AG08395 (cell line): ENCODE measurements at places on chromosomes 7 and 10.

DNA sequence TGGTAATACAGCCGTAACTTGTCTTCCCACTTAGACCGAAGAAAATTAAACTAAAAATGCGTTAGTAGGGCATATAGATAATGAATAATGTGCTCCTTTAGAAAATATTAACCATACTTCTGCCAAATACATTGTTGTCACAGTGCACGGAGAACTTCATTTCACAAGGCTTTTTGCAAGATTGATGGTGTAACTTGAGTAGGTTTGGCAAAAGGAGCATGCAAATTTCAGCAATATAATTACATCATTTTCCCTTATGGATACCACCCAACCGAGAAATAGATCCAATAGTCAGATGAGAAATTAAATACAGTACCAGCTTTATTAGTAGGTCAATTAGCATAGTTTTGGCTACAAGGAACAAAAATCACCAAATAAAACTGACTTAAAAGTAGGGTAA lies 792.6 kb upstream of the C7orf33 start:
- no peak for DNase-seq

DNA sequence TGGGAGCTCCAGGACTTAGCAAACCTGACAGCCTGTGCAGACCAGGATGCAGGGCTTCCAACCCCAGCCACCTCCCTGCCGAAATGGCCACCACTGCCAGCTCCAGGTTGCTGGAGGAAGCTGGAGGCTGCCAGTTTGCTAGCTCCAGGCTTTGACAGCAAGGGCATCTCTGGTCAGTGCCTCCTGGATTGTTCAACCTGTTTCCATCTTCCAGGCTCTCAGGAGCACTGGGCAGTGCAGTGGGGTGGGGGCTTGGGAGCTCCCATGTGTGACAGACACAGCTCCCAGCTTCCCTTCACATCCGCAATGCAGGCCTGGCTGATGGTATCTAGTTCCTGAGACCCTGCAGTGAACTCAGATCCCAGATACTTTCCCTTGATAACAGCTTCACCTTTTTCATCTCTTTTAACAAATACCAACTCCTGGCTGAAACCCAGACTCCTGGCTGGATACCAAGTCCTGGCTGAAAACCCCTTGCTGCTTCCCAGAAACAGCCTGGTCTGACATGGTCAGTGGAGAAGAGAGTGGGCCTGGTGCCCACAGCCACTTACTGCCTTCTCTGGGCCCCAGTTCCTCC lies 20.8 kb upstream of the RET start:
- DNase-seq, result no peak

DNA sequence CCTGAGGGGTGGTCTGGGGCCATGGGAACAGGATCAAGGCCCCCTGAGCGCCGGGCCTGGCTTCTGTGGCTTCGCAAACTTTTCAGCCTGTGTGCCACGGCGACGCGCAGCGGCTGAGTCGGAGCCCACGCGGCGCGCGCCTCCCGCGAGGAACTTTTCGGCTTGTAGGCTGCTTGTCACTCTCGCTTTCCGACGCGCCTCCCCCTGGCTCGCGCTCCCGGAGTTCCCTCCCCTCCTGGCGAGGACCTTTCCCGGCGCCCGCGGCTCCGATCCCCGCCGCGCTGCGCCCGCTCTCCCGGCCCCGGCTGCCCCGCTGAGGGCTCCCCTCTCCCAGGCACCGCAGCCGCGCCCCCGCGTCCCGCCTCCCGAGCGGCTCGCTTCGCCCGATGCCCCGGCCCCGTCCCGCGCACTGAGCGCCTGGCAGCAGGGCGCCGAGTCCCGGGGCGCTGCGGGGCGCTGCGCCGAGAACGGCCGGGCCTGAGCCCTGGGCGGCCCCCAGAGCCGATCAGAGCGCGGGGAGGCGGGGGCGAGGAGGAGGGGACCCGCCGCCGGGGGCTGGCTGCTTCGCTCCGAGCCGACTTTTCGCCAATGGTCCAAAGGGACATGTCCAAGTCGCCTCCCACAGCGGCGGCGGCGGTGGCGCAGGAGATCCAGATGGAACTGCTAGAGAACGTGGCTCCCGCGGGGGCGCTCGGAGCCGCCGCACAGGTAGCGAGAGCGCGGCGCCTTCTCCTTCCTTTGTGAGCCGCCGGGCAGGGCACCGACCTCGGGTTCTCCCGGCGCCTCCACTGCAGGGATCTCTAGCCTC lies at the start of gene CACNB2:
Gene CACNB2 (plus strand): TSS at position 276 of the 808 bp plus-strand sequence.
- DNase-seq, result no peak

DNA sequence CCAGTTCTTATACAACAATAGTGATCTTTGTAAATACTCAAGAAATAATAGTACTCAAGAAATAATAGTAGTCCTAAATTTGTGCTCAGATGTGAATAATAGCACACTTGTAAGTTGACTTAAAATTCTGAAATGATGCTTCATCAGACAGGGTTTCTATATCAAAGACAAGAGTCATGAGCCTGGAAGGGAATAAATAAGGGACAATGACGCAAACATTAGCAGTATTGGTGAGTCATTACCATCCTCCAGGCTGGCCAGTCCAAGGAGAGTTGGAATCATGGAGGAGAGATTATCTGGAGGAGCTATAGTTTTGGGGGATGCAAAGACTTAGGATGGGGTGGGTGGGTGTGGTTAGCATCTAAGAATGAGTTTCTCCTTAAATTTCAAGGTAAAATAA lies 6.1 kb upstream of the SH3PXD2A start:
- DNase-seq, result peak; percentile 53

DNA sequence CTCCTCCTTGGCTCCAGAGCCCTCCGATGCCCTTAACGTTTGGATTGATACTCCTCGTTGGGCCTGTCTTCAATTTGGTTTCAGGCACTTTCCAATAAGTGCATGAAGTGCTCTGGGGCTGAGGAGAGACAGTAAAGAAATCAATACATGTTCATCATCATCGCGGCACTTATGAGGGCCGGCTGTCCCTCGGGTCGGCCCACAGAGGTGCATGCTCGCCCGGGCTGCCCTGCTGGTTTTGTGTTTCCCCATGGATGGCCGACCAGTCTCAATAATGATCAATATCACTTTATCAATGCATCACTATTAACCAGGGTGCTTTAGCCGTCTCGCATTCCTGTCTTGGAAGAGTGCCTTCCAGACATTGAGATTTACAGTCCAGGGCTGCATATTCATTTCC lies 154.2 kb downstream of the EBF3 start:
- DNase-seq, result no peak

- peak; percentile 25 for DNase-seq
These were observed 119.2 kb downstream of the MBL2 start for GRCh38 chr10:52653263-52653909.

GRCh38 chr7:5777932-5778331 lies 3.5 kb downstream of the RNF216 start:
- DNase-seq, result no peak

DNA sequence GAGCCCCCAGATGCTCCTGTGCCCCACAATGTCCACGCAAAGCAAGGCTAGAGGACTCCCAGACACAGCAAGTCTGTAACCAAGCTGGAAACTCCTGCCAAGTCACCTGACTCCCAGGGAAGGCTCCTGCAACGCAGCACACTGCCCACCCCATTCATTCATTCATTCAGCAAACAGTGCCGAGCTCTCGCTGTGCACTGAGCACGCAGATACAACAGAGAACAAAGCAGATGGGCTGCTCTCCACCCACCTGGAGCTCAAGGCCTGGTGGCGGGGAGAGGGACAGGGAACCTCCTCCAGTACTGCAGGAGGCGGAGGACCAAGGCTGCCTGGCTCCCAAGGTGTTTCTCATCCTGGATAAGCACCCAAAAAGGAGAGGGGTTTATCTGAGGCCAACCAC lies 8.6 kb downstream of the KCNH2 start:
- no peak for DNase-seq

- DNase-seq, result no peak
These were observed 713.5 kb downstream of the SORCS1 start for GRCh38 chr10:106450966-106451365.

- peak; percentile 78 for DNase-seq
These were observed 2.9 kb upstream of the MYOZ1 start for GRCh38 chr10:73644015-73644743.

DNA sequence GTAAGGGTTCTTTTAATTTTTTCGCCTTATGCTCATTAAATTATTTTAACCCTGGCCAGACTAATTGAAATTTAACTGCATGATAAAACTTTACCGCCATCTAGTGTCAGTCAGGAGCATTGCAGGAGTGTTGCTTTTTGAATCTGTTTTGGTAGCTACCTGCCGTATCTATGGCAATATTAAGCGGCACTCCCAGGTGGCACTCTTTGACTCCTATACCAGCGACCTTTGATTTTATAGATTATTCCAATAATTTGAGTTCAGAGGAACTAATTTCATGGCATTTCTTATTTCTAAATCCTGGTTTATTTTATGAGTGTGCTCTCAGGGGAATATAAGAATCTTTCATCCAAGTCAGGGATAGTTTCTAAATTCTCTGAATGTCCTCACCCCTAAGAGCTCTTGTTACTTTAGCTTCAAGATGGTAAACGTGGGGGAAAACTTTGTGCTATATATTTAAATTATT lies 198.9 kb downstream of the REEP3 start:
- DNase-seq, result no peak

DNA sequence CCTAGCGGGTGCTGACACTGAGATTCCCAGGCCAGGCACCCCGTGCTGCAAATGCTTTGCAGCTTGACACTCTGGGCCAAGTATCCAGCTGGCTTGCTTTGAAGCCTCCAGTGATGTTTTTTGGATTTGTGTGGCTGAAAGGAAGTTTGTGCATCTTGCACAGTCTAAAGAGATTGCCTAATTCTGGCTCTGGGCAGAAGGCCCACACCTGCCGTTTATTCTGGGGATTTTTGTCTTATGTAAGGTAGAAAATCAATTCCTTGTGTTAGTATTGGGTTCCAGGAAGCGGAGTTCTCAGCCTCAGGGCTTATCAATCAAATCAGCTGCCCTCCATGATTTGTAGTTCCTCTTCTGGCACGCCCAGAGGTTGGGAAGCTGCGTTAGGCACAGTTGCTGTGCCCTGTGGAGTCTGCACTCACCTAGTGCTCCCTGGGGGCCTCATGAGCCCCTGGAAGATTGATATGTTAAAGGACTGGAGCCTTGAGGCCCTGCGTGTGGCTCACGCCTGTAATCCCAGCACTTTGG lies 8.4 kb upstream of the PURB start:
- DNase-seq, result no peak

GRCh38 chr10:24503461-24504320 lies 220.0 kb downstream of the ARHGAP21 start:
- DNase-seq, result peak; percentile 41

DNA sequence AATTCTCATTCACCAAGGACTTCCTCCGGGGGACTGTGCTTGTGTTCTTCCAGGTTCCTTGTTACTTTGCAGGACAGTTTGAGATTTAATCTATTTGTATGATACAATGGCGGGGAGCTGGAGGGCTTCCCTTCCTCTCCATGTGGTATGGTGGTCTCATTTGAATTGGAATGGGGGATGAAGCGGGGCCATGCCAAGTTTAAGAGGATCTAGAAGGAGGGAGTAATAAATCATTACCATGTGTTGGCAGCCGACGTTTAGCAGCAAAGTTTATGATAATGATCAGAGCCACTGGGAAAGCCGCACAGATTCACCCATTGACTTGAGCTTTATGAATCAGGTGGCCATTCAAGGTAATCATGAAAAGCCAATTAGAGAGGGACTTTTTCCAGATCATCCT lies 355.1 kb upstream of the MGMT start:
- no peak for DNase-seq

- peak; percentile 60 for DNase-seq
These were observed 67.1 kb downstream of the CUBN start for GRCh38 chr10:17062493-17062892.

GRCh38 chr7:34277803-34278199 lies 372.5 kb downstream of the BMPER start:
- DNase-seq, result no peak

- no peak for DNase-seq
These were observed 1.6 kb downstream of the CAMK1D start for GRCh38 chr10:12350925-12351324.

DNA sequence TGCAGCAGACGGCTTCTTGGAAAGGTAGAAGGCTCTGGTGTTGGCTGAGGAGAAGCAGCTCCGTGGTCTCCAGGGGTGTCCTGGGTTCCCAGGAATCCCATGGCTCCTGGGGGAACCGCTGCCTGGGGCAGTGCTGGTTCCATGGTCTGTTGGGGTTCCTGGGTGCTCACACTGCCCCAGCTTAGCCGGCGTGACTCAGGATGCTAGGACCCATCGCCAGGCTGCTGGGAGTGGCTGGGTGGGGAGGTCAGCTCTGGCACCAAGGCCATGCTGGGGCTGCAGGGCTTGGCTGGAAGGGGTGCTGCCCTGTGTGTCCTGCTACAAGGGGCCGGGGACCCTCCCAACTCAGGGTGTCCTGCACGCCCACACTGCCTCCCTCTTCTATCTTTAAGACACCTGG lies 9.4 kb downstream of the MGMT start:
- no peak for DNase-seq

GRCh38 chr10:128568041-128568440 lies 441.8 kb upstream of the MKI67 start:
- no peak for DNase-seq

DNA sequence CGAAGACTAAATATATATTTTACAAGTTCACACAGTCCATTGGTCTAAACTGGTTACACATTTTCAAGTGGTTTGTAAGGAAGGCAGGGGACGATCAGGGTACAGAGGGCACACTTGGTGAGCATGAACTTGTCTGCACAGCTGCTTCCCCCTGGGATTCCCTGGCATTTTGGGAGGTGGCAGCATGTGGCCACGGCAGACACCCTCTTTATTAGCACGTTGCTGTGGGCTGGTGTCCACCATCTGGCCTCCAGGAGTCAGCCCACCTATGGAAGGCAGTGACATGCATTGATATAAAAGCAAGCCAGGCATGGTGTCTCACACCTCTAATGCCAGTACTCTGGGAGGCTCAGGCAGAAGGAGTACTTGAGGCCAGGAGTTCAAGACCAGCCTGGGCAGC lies 350.2 kb downstream of the TYW1 start:
- DNase-seq, result no peak

- DNase-seq, result peak; percentile 65
These were observed 170.6 kb downstream of the PRKG1 start for GRCh38 chr10:51244748-51245490.

GRCh38 chr7:13560441-13560840 lies 429.0 kb downstream of the ETV1 start:
- DNase-seq, result peak; percentile 49

- DNase-seq, result peak; percentile 16
These were observed 12.8 kb downstream of the ZC3HAV1L start for GRCh38 chr7:139023076-139023475.

DNA sequence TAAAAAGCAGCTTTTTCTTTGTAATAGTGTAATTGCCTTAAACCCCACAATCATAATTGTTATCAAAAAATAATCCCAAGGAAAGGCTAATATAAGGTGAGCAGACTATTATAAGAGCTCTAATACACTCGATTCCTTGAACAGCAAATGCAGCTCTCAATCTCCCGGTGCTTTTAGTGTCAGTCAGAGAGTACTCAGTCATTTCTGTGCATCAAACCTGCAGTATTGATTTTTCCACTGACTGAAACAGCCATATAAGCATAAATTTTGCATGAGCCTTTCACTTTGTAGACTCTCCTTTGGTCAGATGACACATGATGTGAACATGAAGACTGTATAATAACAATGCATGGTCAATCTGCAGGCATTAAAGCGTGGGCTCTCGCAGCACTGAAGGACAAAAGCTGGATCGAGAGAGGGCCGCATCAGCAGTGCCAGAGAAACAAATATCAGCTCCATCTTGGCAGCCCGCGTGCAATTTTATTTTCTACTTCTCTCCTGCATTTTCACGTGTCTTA lies 272.0 kb downstream of the POU6F2 start:
- no peak for DNase-seq

GRCh38 chr7:18515067-18515466 lies 19.5 kb downstream of the HDAC9 start:
- DNase-seq, result no peak

GRCh38 chr7:92714767-92715166 lies 121.6 kb downstream of the CDK6 start:
- no peak for DNase-seq
